Fibroblast of skin of left quadriceps (primary cell): ENCODE measurements at places on chromosomes 6 and 20.

- no peak for DNase-seq
Observed at GRCh38 chr20:23086931-23087411, 847 bp upstream of the CD93 start.

GRCh38 chr20:58102744-58103516, 125.5 kb downstream of the ANKRD60 start:
- no peak for DNase-seq

- no peak for DNase-seq
Observed at GRCh38 chr20:43438578-43439316, 18.9 kb upstream of the SRSF6 start.

- no peak for DNase-seq
Observed at GRCh38 chr6:159984268-159984786, 15.4 kb downstream of the IGF2R start.

DNA sequence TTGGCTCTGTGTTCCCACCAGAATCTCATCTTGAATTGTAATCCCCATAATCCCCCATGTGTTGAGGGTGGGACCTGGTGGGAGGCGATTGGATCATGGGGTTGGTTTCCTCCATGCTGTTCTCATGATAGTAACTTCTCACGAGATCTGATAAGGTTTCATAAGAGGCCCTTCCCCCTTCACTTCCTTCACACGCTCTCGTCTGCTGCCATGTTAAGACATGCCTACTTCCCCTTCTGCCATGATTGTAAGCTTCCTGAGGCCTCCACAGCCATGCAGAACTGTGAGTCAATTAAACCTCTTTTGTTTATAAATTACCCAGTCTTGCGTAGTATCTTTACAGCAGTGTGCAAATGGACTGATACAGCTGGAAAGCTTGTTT, 90.0 kb downstream of the ELOVL5 start:
- DNase-seq, result no peak

DNA sequence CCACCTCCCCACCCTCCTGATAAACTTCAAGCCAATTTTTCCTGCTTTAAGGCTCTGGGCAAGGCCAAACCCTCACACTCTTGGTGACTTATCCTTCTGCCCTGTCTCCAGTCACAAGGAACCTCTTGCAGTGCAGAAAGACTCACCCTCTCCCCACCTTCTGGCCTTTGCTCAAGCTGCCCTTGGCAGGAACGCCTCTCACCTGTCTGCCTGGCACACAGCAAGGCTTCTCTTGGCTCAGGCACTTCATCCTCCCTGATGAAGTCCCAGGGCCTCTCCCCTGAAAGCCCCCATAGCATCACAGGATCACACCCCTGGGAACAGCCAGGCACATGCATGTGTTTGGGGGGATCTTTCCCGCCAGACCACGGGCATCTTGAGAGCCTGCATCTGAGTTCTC, 68.8 kb upstream of the NNAT start:
- DNase-seq, result no peak

GRCh38 chr6:126302191-126302590, 37.7 kb upstream of the CENPW start:
- no peak for DNase-seq

GRCh38 chr20:10855778-10856177, 182.0 kb upstream of the JAG1 start:
- DNase-seq, result no peak

- DNase-seq, result no peak
Observed at GRCh38 chr6:760982-761955, 68.3 kb upstream of the EXOC2 start.

DNA sequence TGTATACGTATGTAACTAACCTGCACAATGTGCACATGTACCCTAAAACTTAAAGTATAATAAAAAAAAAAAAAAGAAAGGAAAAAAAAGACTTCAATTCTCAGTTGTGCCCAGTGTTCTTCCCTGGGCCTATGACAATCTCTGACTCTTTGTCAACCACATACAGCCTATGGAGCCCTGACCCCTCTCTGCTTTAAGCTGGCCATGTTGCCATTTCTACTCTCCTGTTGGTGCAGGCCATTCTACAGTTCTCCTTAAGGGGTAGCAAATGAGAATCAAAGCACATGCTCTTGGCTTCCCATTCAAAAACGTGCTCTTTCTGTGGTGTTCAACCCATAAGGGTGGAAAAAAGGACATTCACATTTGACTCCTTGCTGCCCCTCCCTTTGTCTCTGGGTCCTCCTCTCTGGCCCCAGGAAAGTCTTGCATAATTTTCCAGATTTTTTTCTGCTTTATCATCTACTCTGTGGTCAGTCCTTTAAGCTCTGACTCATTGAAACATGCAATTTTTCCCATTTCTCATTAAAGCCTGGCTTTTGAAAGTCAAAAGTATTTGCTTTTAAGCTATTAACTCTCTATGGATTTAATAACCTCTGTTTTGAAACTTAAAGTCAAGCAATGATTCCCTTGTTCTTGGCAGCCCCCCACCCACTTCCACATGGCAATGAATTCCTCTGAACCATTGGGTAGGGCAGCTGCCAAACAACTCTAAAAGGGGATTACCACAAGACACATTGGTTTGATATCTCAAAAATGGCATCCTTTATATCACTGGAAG, 208.6 kb upstream of the MCHR2 start:
- DNase-seq, result peak; percentile 97

DNA sequence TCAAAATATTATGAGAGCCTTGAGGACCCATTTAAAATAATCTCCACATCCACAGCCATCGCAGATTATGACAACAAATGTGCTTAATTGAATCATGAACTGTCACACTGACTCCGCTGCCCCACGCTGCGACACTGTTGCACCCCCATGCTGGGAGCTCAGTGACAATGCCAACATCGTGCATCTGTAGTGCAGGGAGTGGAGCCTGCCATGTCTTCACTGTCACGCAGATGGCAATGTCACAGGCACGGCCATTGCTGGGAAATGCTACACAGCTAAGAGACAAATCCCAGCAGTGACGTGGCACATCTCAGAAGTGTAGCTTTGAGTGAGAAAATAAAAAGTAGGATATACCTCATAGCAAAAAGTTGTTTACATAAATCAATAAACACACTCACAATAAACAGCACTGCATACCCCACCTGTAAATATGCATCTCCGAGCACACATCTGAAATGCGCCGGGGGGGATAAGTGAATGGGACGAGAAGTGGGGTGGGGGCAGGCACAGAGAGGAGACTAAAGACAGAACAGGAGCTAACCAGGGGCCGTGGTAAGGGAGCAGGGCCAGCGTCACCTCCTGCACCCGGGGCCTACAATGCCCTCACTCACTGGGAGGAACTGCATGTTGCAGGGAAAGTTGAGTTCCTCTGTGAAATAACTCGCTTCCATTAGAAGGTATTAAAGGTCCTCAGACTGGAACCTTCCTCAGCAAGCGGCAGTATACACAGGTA, 349.9 kb downstream of the THBS2 start:
- no peak for DNase-seq

DNA sequence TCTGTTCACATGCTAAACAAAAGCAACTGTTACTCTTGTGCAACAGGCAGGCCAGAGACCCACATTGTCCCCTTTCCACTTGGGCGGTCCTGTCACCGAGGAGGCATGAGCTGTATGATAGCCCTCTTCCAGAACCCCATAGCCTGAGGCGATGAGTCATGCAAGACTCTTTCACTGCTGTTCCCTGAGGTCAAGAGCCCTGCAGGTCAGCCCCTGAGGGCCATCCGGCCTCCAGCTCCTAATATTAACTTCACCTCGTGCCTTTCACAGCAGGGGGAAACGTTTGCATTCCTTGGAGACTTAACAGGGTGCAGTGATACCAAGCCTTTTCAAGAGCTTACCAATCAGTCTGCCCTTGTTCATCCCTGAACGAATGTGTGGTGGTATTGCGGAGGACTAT, 253.3 kb upstream of the ECI2 start:
- DNase-seq, result no peak

- DNase-seq, result no peak
Observed at GRCh38 chr6:3319610-3320200, 61.0 kb downstream of the PSMG4 start.

GRCh38 chr20:21583486-21584168, 69.8 kb upstream of the NKX2-2 start:
- no peak for DNase-seq

- no peak for DNase-seq
Observed at GRCh38 chr6:85887461-85887860, 244.8 kb upstream of the SYNCRIP start.

DNA sequence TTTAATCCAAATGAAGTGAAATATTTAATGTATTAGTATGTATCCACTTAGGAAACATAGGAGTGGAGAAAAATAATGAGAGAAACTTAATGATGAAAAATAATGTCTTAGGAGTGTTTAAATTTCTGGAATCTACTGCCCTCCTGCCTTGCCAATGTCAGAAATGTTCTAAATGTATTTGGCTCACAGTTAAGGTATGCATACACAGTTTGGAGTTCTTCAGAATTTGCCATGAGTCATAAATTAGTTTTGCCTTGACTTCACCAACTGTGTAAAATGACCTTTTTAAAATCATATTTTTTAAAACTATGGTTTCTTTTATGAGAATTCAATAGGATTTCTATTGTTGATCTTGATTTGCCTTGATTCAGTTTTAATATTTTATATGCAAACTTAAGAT, 191.7 kb upstream of the HSF2 start:
- DNase-seq, result no peak

DNA sequence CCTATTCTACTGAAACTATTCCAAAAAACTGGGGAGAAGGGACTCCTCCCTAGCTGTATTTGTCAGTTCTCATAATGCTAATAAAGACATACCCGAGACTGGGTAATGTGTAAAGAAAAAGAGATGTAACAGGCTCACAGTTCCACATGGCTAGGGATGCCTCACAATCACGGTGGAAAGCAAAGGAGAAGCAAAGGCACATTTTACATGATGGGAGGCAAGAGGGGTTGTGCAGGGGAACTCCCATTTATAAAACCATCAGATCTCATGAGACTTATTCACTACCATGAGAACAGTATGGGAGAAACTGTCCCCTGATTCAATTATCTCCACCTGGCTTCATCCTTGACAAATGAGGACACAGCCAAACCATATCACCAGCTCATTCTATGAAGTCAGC, 111.2 kb upstream of the RIPOR2 start:
- DNase-seq, result no peak

GRCh38 chr20:54499111-54499510, 23.7 kb downstream of the DOK5 start:
- DNase-seq, result no peak

GRCh38 chr6:45540375-45540920, 162.7 kb upstream of the SUPT3H start:
- no peak for DNase-seq

GRCh38 chr6:157272372-157272771, 50.9 kb downstream of the TMEM242 start:
- DNase-seq, result no peak

DNA sequence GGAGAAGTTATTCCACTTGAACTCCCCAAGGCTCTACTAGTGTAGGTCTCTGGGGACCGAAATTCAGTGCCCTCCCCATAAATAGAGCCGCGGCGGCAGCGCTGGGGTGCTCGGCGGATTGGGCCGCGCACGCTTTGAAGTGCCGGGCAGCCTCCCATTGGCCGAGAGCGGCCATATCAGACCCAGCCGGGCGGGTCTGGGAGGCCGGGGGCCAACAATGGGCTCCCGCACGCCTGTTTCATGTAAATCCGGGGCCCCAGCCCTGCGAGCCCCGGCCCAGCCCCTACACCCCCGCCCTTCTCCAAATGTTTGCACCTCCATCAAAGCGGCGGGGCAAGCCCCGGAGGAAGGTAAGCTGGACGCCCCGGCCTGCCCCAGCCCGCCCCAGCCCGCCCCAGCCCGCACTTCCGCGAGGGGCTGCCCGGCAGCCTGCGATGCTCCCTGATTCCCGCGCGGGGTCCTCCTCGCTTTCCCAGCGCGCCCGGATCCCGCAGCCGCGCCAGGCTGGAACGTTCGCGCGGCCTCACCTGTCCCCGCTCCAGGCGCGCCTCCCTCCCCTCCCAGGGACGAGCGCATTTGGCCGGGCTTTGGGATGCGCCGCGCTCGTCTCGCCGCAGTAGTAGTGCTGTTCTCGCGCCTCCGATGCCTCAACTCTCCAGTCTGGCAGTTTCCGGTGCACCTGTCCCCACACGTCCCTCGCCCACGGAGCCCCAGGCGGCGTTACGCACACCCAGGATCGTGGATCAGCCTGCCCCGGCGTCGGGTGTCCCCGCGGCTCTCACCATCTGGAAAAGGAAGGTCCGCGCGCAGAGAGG, at the start of gene TBXT:
Gene TBXT, minus strand, starts transcription at position 51 of the 815 bp plus-strand sequence. CDS start 260 bp downstream, outside the sequence.
- DNase-seq, result no peak

DNA sequence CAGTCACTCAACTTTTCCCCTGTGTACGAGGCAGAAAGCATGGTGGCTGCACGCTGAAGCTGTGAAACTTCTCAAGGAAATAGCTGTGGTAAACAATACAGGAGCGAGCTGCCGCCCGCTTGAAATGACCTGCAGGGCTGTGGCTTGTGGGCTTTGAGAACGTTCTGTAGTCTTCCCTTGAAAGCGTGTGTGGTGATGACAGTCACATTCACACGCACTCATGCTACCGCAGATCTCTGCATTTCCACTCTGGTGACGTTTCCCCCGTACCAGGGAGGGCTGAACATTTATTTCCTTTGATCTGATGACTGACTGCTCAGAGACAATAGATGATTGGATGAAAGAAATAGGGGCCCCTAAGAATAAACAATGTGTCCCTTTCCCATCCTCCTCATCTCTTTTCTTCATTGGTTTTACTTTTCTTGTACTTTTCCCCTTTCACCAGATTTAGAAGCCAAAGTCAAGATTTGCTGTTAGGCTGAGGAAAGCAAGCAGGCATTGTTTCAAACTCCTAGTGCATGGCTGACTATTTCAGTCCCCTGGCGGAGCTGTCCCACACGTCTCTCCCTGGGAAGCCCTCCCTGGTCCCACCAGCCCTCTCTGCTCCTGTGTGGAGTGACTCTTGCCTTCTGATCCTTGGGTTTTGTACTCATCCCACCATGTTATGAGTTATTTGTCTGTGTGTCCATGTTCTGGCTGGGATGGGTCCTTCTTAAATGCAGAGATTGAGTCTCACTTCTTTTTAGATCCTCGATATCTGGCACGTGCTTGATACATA, 3.9 kb downstream of the SYTL3 start:
- DNase-seq, result no peak

DNA sequence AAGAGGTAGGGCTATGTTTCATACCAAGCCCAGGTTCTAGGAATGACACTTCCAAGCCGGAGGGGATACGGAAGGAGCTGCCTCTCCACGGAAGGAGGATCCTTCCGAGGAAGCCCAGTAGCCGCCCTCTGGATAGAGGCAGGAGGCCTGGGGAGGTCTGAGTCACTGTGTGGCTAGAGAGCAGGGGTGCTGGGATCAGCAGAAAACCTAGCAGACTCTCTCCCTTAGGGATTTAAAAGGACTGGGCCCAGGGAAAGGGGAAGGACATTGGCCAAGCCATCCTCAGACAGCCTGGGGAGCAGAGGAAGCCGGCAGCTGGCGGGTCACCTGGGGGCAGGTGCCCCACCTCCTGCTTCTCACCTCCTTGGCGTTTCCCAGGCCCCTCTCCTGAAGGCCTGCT, 36.6 kb upstream of the NFATC2 start:
- no peak for DNase-seq

GRCh38 chr20:31604567-31605030, 490 bp upstream of the ID1 start:
- no peak for DNase-seq

DNA sequence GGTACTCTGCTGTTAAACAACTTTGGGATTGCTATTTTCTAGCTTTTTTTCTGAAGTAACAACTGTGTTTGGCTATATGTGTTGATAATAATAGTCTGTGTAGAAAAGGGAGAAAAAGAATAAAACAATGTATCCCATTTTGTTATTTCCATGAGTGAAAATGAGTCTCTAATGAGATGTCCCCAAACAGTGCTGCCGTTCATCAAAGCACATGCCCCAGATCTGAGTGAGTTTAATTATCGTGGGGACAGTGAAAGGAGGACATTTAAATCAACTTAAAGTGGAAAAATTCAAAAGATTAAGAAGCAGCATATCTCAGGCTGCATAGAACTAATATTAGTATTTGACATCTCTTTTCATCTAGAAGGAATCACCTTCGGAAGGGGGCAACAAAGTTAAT, 59.6 kb downstream of the NCOA7 start:
- no peak for DNase-seq
